ENCODE measurements at places on chromosomes 6 and 20.

GRCh38 chr6:18586133-18586532 is 199.0 kb downstream of the RNF144B start:
- no peak for DNase-seq

GRCh38 chr6:137873273-137873762 is 6.3 kb downstream of the TNFAIP3 start:
- DNase-seq, result peak; percentile 59

DNA sequence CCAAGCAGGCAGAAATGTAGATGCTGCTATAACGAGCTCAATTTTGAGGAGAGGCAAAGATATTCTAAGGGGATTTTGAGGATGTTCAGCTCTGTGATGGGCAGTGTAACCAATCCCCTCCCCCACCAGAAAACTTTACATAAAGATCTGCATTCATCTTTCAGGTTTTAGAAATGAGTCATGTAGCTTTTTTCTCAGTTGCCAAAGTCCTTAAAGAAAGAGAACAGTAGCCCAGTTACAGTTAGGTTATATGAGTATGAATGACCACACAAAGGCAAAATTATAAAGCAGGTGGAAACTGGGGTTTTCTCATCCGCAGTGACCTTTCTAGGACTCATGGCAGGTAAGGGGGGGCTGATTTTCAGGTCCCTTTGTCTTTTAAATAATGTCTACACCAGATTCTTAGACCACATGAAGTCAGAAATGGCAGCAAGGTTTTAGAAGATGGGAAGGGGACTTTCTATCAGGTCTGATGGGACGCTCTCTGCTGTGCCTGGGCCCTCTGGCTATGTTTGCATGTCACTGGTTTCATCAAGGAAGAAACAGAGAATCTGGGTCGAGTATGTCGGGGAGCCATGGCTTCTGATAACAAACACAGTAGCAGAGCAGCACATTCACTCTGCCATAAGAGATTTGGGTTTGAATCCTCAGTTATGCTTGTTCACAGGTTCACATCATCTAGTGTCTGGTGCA is 94.7 kb downstream of the CLIC5 start:
- no peak for DNase-seq

GRCh38 chr6:35566794-35567193 is 54.1 kb upstream of the TULP1 start:
- no peak for DNase-seq

GRCh38 chr6:125746731-125747588 is 2.5 kb upstream of the HEY2 start:
- DNase-seq, result no peak

DNA sequence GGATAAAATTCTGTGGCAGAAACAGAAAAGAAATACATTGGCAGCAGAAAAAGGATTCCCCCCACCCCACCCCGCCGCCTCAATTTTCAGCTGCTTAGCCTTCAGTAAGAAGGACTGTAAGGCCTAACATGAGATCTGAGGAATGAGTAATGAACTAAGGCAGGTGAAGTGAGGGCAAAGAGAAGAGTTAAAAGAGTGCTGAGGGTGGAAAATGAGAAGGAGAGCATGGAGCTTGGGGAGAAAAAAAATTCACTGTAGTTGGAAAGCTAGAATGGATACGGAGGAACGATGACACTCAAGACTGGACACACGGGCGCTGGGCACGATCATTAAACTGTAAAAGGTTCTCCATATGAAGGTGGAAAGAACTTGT is 14.6 kb downstream of the POM121L2 start:
- DNase-seq, result no peak

- no peak for DNase-seq
Observed at GRCh38 chr6:139392794-139393193, 18.3 kb upstream of the CITED2 start.

DNA sequence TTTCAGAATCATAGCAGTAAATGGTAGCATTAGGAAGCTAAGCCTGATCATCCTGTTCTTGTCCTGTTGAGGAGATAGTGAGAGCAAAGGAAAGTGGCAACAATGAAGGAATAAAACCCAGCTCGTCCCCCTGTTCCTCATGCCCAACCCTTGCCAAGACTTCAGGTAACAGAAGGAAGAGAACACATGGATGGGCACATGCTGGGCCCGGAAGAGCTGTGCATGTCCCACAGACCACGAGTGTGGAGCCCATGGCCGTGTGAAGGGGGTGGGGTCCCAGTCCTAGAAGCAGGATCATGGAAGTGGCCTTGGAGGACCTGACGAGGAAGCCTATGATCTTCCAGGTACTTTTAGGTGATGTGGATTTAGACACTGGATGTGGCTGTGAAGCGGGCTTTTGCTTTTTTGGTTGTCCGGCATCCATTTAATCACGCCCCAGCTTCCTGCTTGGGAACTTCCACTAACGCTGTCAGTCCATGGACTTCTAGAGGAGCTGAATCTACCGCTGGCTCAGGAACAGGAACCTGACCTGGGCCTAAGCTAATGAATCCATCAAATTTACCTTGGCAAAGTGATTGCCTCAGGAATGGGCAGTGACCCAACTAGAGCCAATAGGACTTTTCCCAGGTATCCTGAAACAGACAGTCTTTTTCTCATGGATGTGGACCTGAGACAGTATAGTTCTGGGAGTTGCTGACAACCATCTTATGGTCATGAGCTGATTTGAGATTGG is 79.3 kb upstream of the ARMC2 start:
- DNase-seq, result no peak

- DNase-seq, result no peak
Observed at GRCh38 chr6:140772576-140772975, 1360.1 kb upstream of the GJE1 start.

GRCh38 chr20:62675156-62675876 is 33.0 kb downstream of the SLCO4A1 start:
- DNase-seq, result no peak

DNA sequence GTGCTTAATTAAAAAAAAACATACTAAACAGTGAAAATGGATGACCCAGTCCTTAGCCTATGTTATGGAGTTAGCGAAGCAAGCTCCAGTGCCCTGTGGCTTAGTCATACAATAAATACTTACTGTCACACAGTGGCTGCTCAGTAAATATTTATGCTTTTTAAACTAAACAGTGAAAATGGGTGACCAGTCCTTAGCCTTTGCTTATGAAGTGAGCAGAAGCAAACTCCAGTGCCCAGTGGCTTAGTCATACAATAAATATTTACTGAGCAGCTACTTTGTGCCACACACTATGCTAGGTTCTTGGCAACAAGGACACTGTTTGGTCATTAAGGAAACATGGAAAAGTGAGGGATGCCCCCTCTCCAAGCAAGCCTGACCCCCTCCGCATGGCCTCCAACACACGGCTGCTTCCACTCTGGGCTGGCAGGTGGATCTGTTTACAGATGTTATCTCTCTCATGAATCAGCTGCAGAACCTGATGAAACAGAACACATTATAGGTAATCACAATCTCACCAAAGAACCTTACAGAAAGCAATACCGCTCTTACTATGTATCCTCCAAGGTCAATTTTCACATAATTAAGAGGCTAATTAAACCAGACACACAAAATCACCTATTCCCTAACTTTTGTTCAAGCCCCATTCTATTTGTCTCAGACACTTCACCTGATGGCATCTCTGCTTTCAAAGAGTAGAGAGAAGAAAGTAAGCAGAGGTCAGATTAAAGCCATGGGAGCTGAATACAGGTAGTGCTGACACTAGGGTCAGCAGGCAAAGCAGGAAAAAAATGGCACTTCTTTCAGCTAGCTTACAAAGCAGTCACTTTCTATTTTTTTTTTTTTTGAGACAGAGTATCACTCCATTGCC is 27.3 kb downstream of the CDK5RAP1 start:
- DNase-seq, result no peak

GRCh38 chr6:53417141-53417540 is 68.4 kb upstream of the ELOVL5 start:
- DNase-seq, result no peak

- no peak for DNase-seq
Observed at GRCh38 chr6:121694801-121695251, 259.4 kb downstream of the GJA1 start.

GRCh38 chr6:137424251-137424650 is 69.9 kb downstream of the OLIG3 start:
- DNase-seq, result no peak

DNA sequence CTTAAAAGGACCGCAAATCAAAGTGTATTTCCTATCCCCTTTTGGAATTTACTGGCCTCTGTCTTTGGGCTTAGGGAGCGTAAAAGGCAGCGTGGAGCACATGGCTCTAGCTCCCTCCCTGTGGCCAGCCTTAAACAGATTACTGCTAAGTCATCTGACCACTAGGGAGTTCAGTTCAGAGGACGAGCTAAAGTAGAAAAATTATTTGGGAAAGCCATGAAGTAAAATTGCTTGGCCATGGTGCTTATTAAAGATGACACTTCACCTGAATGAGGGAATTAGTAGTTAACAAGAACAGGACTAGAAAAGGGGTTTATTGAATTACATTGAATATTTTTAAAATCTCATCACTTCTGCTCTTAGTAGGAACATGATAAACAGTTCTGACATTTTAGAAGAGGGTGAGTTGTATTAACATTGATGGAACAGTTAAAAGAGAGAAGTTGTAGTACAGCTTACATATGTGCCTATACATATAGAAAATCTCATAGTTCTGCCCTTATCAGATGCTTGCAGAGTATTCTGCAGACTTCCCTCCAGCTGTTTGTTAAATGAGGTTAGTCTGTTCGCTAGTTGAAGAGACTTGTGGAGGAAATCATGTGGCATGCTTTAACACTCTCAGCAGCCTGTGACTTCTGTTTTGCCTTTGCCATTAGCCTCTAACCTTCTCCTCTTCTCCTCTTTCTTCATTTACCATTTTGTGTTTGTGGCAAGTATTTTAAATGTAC is 31.2 kb upstream of the MAPK13 start:
- DNase-seq, result no peak

GRCh38 chr6:20710341-20710740 is 176.1 kb downstream of the CDKAL1 start:
- DNase-seq, result no peak

- DNase-seq, result no peak
Observed at GRCh38 chr6:138038142-138038870, 68.9 kb downstream of the PERP start.

GRCh38 chr6:39855356-39855995 is 63.3 kb downstream of the DAAM2 start:
- DNase-seq, result no peak

DNA sequence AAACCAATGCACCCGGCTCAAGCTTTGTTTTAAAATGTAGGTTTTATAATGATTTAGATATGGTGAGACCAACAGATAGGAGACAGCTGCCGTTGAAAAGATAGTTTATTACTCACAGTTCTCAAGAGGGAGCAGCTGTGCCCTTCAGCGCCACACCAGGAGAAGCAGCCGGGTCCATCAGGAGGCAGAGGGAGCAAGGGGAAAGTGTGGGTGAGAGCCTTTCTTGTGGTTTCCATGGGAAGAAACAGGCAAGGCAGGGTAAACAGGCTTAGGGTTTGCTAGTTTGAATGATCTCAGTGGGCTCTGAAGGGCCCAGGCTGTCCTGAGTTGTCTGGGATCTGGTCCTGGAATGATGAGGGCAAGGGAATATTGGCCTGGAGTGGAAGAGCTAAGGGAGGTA is 117.7 kb upstream of the PLCB4 start:
- no peak for DNase-seq

DNA sequence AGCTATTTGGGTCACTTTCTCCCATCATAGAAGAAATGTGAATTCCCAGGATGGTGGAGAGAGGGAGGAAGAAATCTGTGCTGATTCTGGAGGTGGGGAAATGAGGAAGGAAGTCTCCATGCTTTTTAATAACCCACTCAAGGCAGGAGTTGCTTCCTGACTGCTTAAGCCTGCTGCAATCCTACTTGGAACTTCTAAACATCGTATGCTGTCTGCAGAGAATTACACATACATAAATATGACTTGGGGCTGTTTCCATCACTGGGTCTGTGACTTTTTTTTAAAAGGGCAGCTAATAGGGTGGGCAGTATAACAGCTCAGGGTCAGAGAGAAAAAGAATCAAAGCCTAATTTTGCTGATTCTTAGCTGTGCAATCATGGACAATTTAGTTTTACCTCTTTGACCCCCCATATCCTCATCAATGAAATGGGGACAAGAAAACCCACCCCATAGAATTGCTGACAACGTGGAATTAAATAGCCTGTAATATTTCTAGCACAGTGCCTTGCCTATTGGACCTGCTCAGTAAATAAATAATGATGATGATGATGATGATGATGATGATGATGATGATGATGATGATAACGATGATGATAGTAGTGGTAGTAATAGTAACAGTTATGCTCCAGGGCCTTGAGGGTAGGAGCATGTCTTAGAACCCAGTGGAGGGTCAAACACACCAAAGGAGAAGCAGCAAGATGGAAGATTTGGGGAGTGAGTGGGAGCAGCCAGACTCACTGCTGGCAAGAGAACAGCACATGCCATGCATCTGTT is 166.7 kb upstream of the LRFN2 start:
- no peak for DNase-seq

DNA sequence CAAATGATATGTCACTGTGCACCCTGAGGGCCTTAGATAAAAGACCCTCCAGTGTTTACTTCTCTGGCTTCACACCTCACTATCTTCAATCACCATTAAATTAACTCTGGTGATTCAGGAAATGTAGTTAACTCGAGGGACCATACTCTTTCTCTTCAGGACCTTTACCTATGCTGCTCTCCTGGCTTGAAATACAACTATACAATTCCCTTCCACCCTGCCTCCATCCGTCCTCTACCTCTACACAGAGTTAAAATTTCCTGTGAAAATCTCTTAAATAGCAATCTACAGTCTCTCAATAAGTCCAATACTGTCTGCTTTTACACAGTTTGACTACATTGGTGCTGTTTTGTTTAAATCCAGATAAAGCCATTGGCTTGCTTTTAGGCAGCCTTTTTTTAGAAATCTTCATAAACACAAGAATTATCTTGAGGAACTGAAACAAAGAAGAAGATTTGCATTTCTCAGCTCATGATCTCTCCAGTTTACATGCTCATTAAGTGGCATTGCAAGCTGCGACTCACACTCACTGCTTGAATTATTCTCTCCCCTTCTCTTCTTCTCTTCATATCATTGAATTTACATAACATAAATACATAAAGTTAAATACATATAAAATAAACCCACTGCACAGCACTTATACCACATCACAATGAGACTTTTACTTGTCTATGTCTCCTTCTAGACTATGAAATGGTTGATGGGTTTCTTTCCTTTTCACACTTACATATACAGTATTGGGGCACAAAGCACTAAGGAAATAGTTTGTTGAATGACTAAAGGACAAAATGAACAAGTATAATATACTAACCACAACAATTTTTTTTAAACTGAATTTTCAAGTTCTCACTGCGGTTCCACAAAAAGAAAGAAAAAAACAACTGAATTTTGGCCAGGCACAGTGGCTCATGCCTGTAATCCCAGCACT is 239.0 kb upstream of the KCNQ5 start:
- no peak for DNase-seq

- DNase-seq, result no peak
Observed at GRCh38 chr6:1915226-1915625, 305.5 kb downstream of the FOXC1 start.

DNA sequence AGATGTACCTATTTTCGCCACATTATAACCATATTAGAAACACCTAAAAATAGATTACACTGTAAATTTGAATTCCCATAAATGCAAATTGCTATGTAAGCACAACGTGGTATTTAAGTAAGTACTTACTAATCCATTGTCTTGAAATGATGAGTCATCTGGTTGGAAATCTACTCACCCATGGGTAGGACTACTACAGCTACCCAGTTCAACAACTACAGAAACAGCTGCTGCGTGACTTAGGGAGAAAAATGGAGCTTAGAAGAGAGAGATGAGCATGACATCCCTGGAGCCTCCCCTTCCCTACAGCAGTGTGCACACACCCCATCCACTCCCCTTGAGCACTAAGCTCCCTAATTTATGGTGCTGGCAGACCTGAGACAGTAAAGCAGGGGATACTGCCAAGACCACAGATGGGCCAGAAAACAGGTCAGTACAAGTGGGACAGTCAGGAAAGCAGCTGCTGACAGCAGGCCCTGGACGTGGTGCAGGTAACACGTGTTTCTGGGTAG is 26.9 kb downstream of the RRAGD start:
- no peak for DNase-seq

All from stimulated activated CD8-positive, alpha-beta memory T cell treated with anti-CD3 and anti-CD28 coated beads, Interleukin-7, amount 100 ng/mL, for 48 hours (primary cell).